AG08395 (cell line): ENCODE measurements at places on chromosomes 3 and 15.

- DNase-seq: no peak
Observed at GRCh38 chr3:94127115-94127514, 64.3 kb downstream of the NSUN3 start.

- DNase-seq: no peak
Observed at GRCh38 chr3:183217548-183218332, 35.3 kb upstream of the B3GNT5 start.

GRCh38 chr3:13229273-13229949 is 156.2 kb upstream of the IQSEC1 start:
- DNase-seq: peak; percentile 29

- DNase-seq: no peak
Observed at GRCh38 chr3:47194994-47195393, 31.1 kb upstream of the SETD2 start.

- peak; percentile 60 for DNase-seq
Observed at GRCh38 chr15:63509955-63510940, 5.9 kb downstream of the USP3 start.

GRCh38 chr3:37223141-37223558 is 48.8 kb upstream of the LRRFIP2 start:
- DNase-seq: no peak

- DNase-seq: no peak
Observed at GRCh38 chr3:185328324-185329004, 34.5 kb upstream of the MAP3K13 start.

DNA sequence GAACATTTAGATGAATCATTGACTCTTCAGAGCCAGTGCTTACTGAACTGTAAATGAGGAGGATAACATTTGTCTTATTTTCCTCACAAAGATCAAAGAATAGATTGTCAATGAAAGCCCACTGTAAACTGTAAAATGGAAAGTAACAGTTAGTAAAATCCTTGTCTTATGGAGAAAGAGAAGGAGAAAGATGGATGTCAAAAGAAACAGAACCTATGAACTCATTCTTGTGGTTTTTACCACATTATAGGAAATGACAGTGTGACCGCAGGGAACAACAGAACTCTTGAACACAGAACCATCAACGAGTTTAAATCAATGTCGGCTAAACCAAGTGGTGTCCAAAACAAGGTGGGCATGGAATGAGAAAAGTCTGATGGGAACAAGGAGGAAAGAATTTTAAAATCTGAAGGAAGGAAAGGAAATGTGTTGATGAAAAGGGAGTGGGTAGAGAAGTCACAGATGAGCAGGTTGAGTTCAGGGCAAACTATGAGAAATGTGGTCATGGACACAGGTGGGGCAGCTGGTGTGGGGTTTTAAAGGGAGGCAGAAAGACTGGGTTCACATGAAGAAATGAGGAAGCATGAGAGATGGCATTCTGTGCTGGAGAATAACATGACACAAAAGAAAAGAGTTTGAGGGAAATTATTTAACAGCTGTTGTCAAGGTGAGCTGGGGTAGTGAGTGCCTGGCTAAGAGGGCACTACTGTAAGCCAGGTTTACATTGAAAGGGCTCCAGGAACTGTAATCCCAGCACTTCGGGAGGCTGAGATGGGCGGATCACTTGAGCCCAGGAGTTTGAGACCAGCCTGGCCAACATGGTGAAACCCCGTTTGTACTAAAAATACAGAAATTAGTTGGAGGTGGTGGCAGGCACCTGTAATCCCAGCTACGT is 42.4 kb upstream of the ETV5 start:
- no peak for DNase-seq

DNA sequence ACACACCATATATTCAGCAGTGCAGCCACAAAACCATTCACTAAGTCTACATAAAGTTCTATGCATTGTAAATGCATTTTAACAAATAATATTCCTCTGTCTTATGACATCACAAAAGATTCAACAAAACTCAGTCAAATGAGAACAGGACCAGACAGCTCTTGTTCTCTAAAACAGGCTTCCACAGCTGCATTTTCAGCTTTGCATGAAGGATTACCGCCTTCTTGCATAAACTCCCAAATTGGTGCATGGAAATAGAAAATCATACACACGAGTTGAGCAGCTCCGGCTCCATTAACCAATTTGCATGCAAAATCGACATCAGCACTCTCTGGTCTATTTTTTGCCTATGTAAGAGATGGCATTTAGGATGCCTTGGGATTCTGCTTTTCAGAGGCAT is 66.4 kb downstream of the RFTN1 start:
- no peak for DNase-seq
